ENCODE measurements at places on chromosomes 1 and 21.
A peak's percentile ranks its signal among the peaks of the same experiment; 100 is the strongest.

GRCh38 chr1:184802354-184803179, 47.9 kb upstream of the EDEM3 start:
- no peak for DNase-seq

DNA sequence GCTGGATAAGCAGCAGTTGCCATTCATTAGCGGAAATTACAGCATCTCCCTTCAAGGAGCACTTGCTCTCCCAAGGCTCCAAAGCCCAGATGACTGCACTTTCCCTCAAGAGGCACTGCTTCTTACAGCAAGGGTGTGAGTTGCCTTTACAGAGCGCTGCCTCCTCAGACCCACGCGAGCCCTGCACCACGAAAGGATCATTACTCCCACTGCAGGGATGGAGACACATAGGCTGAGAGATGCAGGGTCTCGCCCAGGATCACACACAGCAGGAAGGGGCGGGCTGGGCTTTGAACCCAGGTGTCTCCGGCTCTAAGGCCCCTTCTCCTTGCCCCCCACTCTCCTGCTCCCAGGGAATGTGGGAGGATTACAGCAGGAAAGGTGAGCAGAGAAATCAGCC, 405.5 kb downstream of the MATN1 start:
- DNase-seq: no peak

DNA sequence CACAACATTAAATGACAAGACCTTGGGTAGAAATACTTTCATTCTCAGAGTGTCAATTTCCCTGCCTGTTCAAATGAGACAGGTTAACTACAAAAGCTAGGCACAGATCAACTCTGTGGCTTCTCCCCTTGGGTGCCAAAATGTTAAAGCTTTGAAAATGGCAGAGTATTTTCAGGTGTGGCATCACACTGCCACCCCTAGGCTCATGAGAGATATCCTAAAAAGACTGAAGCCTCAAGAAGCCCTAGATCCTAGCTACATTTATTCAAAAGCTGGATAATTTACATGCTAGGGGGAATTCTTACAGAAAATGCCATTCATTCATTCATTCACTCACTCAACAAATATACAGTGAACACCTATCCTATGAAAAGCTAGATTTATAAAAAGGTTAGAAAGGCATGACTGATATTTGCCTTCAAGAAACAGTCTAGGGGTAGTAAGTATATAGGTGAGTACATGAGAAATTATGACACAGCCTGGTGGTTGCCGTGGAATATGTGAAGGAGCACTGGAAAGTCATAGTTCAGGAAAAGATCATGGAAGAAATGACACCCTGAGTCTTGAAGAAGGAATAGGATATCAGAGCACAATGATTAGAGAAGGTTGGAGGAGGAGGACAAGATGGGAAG, 15.9 kb upstream of the RAB4A start:
- DNase-seq: no peak

DNA sequence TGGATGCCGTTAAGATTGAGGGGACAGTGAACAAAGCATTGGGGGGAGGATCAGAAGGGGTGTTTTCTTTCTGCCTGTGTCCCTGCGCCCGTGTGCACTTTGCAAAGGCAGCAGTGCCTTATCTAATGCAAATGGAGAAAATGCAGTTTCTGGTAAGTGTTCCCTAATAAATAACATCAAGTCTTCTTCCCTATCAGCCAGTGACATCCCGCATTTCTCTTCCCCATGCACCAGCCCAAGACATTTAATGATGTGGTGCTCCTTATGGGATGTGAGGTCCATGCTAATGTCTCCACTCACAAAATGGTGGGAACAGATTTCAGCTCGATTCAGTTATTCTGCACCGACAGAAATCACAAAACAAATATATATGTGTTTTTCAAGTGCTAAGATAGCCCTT, 111.8 kb downstream of the PBX1 start:
- no peak for DNase-seq

DNA sequence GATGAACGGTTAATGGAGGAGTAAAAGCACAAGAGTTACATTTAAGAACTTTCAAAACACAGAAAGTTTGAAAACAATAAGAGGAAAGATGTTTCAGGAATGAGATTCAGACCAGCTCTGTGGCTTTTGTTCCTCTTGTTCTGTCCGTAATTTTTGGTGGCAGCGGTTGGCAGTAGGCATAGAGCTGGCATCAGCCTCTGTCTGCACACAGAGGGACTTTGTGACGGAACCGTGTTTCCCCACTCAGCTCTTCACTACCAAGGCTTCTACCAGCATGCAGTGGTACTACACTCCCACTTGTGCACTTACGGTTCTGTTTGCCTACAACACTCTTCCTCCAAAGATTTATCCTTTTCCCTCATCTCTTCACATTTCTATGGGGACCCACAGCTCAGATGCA, 212.8 kb downstream of the DSCAM start:
- no peak for DNase-seq

- no peak for DNase-seq
Observed at GRCh38 chr1:163444665-163445064, 122.9 kb downstream of the NUF2 start.

GRCh38 chr1:117466761-117467160, 99.5 kb downstream of the MAN1A2 start:
- no peak for DNase-seq

DNA sequence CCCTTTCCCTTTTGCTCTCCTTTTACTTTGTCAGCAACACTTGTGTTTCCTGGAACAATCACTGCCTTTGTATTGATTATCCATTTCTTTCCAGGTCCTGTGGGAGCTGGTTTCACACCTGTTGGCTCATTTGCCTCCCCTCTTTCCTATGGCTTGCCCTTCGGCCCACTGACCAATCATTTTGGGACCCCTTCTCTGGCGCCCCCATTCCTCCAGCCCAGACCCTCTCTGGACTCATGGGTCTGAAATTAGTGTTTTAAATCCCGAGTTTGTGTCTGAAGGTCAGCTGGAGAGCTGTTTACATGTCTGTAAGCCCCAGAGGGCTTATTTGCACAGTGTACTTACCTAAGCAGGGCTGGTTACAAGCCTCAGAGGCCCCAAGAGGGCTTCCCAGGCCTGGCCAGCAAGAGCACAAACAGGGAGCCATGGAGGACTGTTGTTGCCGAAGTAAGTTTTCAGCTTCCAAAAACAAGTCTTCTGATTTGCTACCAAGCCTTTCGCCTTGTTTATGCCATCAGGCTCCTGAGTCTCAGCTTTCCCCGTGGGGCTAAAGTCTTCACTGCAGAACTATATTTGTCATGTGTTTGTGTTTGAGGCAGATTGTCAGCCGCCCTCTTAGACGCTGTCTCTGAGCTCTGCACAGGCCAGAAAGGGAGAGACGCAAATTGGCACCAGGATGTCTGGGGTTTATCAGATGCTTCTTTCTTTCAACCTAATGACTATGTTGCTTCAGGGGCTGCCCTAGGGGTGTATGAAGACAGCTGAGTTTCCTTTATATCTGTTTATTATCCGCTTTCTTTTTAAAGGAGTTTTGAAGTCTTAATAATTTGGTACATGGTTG, 93.0 kb downstream of the ATP1A1 start:
- DNase-seq: no peak

- DNase-seq: no peak
Observed at GRCh38 chr21:38241029-38241740, 15.6 kb upstream of the KCNJ15 start.

- no peak for DNase-seq
Observed at GRCh38 chr1:35637401-35637809, 3.9 kb downstream of the PSMB2 start.

DNA sequence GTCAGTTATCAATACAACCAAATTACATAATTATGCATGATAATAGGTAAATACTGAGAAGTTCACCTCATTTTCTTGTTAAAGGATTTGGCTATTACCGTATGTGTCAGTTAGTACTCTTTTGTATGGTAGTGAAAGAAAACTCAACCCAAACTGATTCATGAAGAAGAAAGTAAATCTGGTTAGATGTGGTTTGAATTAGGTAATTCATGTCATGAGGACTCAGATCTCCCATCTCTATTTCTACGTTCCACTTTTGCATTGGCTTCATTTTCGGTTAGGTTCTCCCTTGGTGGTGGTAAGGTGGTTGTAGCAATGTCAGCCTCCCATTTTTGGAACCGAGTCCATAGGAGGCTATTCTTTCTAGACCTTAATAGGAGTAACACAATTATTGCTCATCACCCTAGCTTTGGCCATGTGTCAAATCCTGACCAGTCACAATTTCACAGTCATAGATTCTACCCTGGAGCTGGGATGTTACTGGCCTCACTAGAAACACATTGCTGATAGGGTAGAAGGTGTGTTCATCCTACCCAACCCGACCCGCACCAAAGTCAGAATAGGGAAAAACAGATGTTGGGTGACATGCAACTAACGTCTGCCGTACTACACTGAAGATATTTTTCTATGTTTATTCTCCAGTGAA, 97.6 kb downstream of the OSBPL9 start:
- DNase-seq: no peak

- no peak for DNase-seq
Observed at GRCh38 chr1:47985018-47985417, 12.2 kb downstream of the TRABD2B start.

DNA sequence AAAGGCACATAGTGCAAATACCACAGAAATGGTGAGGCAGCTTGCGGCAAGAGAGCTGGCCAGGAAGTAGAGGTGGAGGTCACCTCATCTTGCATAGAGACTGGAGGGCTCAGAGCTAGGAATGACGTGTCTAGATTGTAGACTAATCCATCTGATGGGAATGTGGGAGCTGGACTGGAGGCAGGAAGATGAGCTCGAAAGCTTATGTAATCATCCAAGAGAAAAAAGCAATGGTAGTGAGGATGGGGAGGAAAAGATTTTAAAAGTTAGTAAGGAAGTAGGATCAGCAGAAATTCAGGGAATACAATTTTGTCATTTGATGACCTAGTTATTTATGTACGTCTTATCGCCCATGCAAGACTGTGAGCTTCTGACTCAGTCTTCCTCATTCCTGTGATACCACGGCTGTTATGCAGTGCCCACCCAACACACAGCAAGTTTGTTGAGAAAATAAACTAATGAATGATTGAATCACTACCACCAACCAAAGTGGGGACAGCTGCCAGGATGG, 123.9 kb downstream of the RRAGC start:
- DNase-seq: peak; percentile 48

GRCh38 chr1:158607296-158607695, 2.2 kb downstream of the OR10Z1 start:
- DNase-seq: no peak

DNA sequence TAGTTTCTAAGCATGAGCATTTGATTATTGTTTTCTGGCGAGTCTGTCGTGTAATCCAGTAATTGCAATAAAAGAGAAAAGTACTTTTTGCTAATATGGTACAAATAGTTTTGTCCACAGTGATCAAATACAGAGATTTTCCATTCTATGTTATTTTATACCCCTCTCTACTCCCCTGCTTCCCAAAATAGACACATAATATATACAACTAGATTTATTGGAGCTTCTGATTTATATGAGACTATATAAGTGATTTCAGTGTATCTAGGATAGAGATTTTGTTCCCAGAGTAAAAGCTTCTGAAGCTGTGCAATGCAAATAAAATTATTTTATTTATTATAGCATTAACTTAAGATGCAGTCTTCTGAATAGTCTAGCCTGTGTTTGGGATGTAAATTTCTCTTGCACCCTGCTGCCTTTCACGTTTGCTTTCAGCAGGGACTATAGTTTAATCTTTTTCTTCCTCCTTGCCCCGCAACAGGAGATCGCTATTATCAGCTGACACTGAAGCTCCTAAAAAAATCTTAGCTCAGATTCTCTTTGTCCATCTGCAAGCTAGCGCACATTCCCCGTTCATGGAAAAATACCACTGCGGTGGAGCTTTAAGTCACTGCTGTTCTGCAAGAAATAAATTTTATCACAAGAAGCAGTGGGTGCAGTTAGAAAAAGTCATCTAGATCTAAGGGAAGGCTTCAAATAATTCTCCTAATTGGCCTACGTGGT, 273.3 kb downstream of the DISC1 start:
- DNase-seq: no peak

GRCh38 chr1:107899655-107900054, 65.3 kb downstream of the VAV3 start:
- DNase-seq: no peak

Data from HTR-8/SVneo (cell line).